Stimulated activated CD4-positive, alpha-beta T cell treated with anti-CD3 and anti-CD28 coated beads, Interleukin-12 subunit alpha, Interleukin-12 subunit beta, amount 100 ng/mL, for 4 hours (primary cell): ENCODE measurements at places on chromosomes 16 and 17.

DNA sequence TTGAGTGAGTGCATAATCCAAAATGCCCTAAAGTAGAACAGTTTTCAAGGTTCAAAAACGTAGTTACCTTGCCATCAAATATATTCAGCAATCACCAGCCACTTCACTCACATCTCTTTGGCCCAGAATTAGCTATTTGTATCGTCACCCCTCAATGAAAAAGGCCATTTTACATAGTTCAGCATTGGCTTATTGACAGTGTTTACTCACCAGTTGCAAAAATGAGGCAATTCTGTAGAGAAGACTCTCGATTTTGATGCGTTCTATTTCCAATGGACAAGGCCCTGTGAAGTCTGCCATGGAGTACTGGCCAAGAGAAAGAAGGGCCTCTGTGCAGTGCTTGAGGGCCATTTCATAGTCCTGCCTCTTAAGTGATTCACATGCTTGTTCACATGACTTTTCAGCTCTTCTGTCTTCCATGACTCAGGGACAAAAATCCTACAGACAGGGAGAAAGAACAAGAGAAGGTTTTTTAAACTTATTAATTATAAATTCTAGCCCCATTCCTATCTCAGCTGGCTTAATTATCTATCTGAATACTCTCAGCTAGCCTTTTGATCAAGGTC is 26.5 kb downstream of the HELZ start:
- no peak for DNase-seq

GRCh38 chr17:79752175-79752574 is 21.4 kb downstream of the ENPP7 start:
- DNase-seq, result no peak

DNA sequence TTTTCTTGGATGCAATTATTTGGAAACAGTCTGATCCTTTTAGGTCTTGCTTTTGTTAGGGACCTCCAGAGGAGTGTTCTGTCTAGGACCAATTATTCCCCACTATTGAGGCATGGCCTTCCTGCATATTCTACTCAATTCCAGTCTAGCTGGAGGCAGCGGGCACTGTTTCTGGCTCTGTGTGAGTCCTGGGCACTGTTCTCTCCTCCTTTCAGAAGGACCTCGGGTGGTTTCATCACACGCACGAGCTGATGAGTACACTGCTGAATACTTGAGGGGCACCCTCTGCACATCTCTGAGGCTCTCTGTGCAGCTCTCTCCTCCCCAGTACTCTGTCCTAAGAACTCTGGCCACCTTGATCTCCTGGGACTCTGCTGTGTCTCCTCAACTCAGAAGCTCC is 30.7 kb downstream of the DYNLL2 start:
- DNase-seq, result no peak

DNA sequence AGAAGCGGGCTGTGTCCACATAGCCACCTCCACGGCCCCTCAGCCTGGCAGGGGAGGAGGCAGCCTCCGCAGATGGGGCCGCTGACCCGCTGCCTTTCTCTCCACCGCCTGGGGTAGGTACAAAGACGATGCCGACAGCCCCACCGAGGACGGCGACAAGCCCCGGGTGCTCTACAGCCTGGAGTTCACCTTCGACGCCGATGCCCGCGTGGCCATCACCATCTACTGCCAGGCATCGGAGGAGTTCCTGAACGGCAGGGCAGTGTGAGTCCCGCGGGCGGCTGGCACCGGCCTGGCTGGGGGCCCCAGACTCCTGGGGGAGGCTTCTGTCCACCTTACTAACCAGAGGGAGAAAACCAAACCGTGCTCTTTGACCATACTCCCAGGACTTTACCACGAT is 27.9 kb downstream of the MGRN1 start:
- DNase-seq, result no peak

DNA sequence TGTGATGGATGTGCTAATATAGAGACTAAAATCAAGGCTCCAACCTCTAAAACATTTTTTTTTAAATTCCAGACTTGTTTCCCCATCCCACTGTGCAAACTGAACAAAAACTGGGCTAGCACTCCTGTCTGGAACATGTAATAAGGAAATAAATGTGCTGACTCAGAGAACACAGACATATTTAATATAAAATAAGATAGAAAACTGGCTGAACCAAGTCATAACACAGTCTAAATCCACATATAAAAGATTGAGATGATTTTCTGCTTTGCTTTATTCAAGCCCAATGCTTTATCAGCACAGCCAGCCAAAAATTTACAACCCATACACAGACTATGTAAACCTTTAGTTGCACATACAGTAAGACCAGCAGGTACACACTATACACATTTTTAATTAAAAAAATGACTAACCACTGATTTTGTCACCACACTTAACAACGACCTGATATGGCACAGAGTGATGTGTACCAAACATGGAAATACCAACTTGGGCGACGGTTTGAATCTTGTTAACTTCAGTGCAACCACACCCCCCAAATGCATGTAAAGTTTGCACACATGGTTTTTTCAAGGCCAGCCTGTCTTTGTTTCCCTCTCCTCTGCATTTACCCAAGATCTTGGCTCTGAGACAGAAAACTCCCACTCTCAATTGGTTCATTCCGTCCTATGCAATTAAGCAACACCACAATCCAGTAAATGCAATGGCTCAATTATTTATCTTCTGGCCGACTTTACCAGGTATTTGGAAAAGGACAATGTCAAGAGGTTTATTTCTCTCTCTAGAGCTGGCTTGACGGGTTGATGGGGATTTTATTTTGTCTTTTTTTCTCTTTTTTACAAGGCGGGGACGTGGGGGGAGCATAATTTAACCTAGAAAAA is 1.2 kb downstream of the STAT3 start:
- DNase-seq, result no peak

DNA sequence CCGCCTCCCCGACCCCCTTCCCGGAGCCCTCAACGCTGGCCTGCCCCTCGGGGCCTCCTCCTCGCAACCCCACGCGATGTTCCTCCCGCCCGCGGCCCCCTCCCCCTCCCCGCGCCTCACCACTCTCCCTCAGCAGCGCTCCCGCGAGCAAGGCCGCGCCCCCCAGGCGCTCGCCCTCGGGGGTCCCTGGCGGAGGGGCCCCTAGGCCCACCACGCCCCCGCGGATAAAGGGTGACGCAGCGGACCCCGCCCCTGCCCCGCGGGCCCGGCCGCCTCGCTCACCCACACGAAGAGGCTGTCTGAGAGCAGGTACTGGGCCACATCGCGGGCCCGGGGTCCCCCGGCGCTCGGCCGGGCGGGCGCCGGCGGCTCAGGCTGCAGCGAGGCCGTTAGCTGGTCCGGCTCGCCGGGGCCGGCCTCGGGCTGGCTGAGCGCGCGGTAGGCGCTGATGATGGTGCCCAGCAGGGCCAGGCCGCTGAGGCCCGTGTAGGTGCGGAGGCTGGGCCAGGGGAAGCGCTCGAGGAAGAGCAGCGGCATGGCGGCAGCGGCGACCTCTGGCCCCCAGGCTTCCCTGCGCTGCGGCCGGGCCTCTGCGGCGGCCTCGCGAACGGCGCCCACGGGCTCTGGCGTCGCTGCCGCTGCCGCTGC is 430 bp downstream of the AMFR start:
- peak; percentile 34 for DNase-seq
